ENCODE measurements at places on chromosomes 4 and X. TPM values are rescaled to one million over a fixed set of nuclear protein-coding genes. Genes with fewer than 3 reads are reported as not detected.

KCND1 gene
- 0.11 TPM for total RNA-seq

CENPVL1 gene
- total RNA-seq = not detected

MUC7 gene
- total RNA-seq = not detected

DIPK2B gene
- total RNA-seq = not detected

CXCL1 gene
- total RNA-seq = not detected
